HS-5 (cell line): ENCODE measurements at places on chromosomes 11 and 22.

- DNase-seq, result no peak
Measured at GRCh38 chr11:829847-830294, 2.2 kb downstream of the CRACR2B start.

GRCh38 chr22:41598891-41599635, 9.4 kb upstream of the PMM1 start:
- DNase-seq, result no peak

- no peak for DNase-seq
Measured at GRCh38 chr11:34105957-34106504, 602 bp downstream of the NAT10 start.

- DNase-seq, result peak; percentile 93
Measured at GRCh38 chr11:57424792-57425564, 1.9 kb downstream of the SLC43A3 start.

GRCh38 chr11:20762980-20763379, 93.6 kb downstream of the NELL1 start:
- DNase-seq, result no peak

- DNase-seq, result no peak
Measured at GRCh38 chr22:46777609-46777970, 15.1 kb downstream of the TBC1D22A start.

- DNase-seq, result no peak
Measured at GRCh38 chr11:115298300-115299012, 205.8 kb downstream of the CADM1 start.

- no peak for DNase-seq
Measured at GRCh38 chr22:40043081-40043480, 48.3 kb downstream of the FAM83F start.

GRCh38 chr11:69874178-69874983, 55.2 kb upstream of the FGF3 start:
- DNase-seq, result no peak

DNA sequence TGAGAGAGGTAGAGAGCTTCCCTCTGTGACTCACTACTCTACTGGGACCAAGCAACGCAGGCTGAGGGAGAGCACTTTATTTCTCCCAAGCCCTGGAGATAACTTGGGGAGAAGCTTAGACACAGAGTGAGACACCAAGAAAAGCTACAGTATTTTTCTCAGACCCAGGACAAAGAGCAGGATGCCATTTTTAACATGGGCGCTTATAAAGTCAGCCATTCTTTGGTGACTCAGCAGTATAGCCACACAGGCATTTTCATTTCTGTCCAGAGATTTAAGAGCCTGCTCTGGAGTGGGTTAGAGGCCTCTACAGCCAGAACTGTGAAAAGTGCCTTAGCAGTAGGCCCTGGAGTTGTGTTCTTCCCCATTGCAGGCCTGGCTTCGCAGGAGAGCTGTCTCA, 55.0 kb upstream of the GLYAT start:
- DNase-seq, result no peak

GRCh38 chr11:116793772-116794097, 2.1 kb upstream of the APOA5 start:
- DNase-seq, result no peak

DNA sequence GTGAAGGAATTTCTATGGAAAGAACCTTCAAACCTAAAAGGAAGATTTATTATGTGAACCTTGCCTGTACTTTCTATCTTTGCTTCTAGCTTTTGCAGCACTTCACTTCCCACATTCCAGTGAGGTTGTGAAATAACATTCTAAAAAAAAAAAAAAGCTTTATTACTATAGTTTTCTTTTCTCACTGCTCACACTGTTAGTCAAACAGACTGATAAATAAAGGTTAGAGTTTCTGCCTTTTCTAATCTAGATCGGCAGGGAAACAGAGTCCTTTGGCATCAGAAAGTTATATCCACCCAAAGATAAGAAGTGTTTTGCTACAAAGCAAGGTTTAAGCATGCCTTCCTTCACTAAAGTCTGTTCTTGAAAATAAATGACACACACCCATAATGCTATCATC, 2.8 kb downstream of the AAMDC start:
- DNase-seq, result no peak

- no peak for DNase-seq
Measured at GRCh38 chr11:75849894-75850293, 34.9 kb downstream of the UVRAG start.

DNA sequence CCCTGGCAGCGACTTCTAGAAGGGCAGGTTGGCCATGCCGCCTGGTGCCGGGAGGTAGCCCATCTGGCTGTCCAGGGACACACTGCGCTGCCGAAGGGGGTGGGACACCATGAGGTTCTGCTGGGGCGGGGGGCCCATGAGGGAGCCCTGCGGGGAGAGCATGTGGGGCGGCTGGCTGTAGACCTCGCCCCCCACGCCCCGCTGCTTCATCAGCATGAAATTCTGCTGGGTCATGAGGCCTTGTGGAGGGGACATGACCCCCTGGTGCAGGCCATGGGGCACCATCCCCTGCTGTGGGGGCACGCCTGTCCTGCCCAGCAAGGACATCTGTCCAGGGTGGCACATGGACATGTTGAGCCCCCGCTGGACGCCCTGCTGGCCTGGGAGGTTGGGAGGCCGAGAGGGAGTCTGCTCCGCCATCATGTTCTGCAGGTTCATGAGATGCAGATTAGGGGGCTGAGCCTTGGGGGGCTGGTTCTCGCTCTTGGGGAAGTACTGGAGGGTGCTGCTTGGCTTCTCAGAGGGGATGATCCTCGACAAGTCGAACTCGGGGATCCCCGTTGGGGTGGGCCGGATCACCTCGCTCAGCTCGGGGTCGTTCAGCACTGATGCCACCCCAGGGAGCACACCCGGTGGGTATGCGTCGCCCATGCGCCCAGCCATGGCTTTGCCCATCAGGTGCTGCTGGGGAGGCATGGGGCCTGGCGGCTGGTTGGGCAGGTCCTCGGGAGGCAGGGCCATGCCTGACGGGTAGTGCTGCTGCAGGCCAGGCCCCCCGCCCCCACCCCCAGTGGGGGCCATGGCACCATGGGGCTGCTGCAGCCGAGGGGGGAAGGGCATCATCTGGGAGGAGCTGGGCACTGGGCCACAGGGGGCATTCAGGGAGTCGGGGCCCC, 15.0 kb downstream of the CXCR5 start:
- DNase-seq, result no peak

GRCh38 chr22:39617342-39617741, 46.8 kb downstream of the CACNA1I start:
- DNase-seq, result no peak

DNA sequence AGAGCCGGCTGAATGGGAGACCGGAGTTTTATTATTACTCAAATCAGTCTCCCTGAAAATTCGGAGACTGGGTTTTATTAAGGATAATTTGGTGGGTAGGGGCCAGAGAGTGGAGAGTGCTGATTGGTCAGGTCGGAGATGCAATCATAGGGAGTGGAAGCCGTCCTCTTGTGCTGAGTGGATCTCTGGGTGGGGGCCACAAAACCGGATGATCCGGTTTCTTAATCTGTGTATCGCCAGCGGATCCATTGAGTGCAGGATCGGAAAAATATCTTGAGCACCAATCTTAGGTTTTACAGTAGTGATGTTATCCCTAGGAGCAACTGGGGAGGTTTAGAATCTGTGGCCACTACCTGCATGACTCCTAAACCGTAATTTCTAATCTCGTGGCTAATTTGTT, 886 bp upstream of the NIPSNAP1 start:
- DNase-seq, result no peak

DNA sequence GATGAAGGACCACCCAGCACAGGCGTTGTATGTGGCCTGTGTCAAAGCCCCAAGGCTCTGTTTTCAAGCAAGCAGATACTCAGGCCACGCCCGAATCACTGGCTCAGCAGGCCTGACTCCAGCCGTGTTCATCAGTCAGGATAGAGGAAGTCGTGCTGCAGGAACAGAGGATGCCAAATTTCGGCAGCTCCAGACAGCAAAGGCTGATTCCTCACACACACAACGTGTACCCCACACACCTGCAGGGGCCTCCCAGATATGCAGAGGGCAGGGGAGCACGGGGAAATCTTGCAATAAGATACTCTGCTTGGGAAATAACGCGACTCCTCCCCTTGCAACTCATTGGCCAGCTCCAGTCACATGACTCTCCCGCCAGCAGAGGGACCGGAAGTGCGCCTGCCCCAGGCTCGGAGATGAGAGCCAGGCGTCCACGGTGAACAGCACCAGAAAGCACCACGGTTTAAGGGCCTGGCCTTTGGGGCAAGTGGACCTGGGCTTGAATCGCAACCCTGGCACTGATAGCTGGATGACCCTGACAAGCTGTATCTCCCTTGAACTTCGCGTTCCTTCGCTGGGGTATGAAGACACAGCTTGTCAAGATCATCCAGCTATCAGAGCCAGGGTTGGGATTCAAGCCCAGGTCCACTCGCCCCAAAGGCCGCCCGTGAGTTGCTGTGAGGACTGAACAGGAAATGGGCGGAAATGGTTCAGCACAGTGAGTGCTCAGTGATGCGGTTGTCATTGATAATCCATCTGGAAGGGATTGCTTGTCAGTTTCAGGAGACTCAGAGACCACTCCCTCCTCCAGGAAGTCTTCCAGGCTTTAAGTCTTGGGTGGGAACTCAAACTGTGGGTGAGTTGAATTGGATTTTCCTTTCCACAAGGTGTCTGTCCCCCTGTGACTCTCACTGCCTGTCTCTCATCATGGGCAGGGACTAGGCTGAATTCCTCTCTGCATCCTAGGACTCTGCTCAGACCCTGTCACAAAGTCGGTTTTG, 88.5 kb downstream of the MYEOV start:
- DNase-seq, result no peak

DNA sequence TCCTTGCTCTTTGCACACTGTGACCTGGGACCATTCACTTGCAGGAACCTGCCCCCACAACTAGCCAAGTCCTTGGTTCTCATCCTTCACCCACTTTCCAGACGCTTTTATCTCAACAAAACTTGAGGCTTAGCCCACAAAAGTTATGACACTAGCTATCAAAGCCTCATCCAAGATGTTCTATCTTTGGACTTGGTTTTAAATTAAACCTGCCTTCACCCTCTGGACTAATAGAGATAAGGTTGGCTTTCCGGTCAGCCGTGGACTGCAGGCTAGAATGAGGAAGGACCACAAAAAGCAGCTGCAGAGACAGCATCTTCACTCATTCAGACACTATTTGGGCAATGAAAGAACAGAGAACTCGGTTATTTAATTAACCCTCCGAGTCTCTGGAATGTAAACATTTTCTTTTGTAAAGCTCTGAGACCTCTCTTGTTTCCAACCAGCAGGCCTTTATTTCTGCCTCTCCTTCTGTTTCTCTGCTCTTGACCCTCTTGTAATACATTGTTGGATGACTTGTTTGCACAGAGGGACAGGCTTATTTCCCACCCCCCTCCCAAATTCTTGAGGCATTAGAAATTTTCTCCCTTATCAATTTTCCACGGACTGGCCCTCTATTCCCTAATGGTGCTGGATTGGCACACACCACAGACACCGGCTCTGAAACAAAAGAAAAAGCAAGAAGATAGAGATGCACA, 41.4 kb downstream of the ARL14EP start:
- DNase-seq, result no peak

DNA sequence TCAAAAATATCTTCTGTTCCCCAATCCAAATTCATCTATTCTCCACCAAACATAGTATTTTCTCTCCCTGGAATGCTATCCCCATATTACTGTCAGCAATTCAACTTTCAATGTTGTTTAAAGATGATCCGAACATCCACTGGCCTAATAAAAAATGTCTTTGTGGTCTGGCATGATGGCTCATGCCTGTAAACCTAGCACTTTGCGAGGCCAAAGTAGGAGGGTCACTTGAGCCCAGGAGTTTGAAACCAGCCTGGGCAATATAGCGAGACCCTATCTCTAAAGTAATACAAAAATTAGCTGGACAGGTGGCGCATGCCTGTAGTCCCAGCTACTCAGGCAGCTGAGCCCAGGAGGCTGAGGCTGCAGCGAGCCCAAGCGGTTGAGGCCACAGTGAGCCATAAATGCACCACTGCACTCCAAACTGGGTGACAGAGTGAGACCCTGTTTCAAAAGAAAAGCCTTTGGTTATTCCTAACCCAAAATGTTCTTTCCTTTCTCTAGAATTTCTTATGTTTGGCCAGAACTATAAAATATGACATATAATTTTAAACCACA, 29.8 kb downstream of the SIK3 start:
- no peak for DNase-seq

DNA sequence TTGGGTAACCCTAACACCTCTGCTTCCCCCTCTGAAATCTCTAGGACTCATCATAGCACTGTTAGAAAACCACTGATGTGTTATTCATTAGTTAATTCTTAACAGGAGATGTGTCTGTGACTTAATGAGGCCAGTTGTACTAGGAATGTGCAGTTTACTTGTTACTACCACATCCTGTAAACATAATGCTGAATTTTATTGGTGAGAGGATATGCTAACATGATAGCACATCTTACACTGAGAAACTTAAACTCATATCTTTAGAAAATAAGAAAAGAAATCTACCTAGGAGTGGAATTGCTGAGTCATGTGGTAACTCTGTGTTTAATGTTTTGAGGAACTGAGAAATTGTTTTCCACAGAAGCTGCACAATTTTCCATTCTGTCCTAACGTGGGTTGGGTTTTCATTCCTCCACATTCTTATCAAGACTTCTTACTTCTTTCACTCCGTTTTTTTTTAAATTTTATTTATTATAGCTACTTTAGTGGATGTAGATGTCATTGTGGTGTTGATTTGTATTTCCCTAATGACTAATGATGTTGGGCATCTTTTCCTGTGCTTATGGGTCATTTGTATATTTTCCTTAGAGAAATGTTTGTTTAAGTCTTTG, 33.7 kb downstream of the RNF121 start:
- DNase-seq, result no peak

DNA sequence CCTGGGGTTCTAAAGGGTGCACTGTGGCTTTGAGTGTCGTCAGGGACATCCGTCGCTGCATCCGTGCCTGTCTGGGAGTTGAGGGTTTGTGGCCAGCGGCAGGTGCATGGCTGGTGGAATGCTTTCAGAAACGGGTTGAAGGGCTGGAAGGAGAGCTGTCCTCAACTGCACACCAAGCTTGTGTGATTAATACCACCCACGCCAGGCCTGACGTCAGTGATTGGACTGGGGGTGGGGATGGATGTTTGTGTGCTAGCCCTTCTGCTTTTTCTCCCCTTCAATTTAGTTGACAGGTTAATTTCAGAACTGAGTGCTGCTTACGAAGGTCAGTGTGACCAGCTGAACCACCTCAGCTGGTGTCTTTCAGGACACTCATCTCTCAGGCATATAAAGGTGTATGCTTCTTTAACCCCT, 3.2 kb upstream of the GAB2 start:
- DNase-seq, result no peak

DNA sequence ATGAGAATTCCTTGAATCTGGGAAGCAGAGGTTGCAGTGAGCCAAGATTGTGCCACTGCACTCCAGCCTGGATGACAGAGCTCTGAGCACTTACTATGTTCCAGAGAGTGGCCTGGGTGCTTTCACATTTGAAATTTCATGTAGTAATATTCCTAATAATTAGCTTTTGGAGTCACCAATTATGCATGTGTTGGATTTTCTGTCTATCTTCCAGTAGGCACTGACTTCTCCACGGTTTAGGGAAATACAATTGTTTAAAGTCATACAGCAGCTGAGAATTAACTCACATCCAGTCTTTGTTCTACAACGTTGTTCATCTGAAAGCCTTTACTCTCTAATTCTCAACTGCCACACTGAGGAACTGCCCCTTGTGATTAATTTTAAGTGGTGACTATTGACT, 150.2 kb downstream of the CSNK2A3 start:
- no peak for DNase-seq

GRCh38 chr22:41526226-41526829, 17.9 kb downstream of the POLR3H start:
- DNase-seq, result no peak

GRCh38 chr11:86443415-86443814, 68.7 kb downstream of the CCDC81 start:
- DNase-seq, result no peak

- peak; percentile 56 for DNase-seq
Measured at GRCh38 chr22:31602259-31602952, 59.6 kb downstream of the PISD start.

GRCh38 chr11:79321263-79321662, 119.6 kb downstream of the TENM4 start:
- DNase-seq, result no peak
